ENCODE measurements at places on chromosomes 5 and 9.
A peak's percentile ranks its signal among the peaks of the same experiment; 100 is the strongest.

GRCh38 chr5:1449081-1449630 is 3.9 kb upstream of the SLC6A3 start:
- DNase-seq, result no peak
- H3K4me1 ChIP-seq, result no peaks in the 10 kb centered on the region
- H3K27me3 ChIP-seq, result no peaks in the 10 kb centered on the region
- no peak overlapping the region for H3K27ac ChIP-seq
- no peak overlapping the region for H3K4me3 ChIP-seq

- no peak overlapping the region for H3K4me3 ChIP-seq
- peaks cover 4% of the 10 kb centered on the region for H3K4me1 ChIP-seq
- H3K36me3 ChIP-seq, result no peaks in the 10 kb centered on the region
- H3K27me3 ChIP-seq, result no peaks in the 10 kb centered on the region
Observed at GRCh38 chr5:151740336-151740942, 18.0 kb downstream of the ATOX1 start.

DNA sequence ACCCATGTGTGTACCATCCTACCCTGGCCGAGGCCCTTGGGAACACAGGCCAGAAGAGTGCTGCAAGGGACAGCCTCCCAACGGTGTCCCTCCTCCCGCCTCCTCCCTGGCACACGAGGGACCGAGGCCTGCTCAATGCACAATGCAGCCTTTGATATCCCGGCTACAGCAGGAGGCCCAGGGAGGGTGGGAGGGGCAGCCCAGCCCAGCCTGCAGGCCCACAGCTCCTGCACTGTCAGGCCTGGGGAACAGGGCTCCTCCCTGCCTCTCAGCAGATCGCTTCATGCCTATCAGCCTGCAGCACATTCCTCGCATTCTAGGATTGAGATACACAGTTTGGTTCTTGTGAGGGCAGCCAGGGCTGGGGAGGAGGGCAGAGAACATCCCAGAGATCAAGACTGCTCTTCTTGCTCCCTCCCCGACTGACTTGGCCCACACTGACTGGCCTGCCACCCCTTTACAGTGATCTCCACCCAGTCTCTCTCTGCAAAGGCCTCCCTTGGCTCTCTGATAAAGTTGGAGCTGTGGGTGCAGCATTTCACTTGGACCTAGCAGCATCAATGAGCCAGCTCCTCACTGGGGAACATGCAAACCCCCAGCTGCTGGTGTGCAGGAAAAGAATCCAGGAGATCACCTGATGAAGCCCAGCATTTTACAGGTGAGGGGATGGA is at the start of gene SH3TC2:
SH3TC2 (minus strand) TSS at position 46 of the 671 bp plus-strand sequence; CDS start at position 6, 40 bp downstream.
- no peak within 1 kb of the TSS for H3K27ac ChIP-seq
- peaks cover 4% of the 10 kb centered on the region for H3K4me1 ChIP-seq
- H3K36me3 ChIP-seq, result peaks cover 1% of the 10 kb centered on the region
- H3K4me3 ChIP-seq, result no peak within 1 kb of the TSS

DNA sequence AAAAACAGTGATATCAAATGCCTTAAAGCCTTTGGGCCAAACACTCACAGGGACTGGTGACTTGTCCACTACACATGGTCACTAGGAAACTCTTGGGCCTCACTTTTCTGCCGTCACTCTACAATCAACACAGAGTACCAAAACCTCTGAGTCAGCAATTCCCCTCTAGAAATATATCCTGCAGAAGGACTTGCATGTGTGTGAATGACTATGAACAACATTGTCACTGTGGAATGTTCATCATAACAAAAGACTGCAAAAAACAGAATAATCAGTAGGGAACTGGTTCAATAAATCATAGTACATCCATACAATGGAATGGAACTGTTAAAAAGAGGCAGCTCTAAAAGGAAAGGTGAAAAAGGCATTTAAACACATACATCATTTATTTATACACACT is 44.1 kb upstream of the SMU1 start:
- H3K4me1 ChIP-seq, result peaks cover under 1% of the 10 kb centered on the region
- no peak for DNase-seq
- H3K27me3 ChIP-seq, result no peaks in the 10 kb centered on the region

DNA sequence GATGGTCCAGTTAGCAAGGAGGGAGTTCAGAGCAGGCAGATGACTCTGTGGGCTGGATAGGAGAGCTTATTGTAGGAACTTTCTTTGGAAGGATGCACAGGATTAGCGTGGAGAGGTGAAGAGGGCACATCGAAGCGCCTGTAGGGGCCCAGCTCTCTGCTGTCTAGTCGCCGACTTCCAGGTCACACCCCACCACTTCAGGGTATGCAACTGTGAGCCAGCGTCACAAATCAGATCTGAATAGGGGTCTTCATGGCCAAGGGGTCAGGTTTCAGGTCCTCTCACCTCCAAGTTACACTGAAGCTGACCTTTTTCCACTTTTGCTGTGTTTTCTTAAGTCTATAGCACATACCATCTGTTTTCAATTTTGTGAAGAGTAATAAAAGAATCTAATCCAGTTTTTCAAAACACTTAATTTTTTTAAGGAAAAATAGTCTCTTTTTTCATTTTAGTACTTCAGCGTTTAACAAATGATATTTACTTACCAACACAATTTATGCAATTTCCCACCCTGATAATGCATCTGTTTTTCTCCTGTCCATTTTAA is 364.2 kb upstream of the CLINT1 start:
- no peak overlapping the region for H3K4me3 ChIP-seq
- no peaks in the 10 kb centered on the region for H3K36me3 ChIP-seq
- H3K27ac ChIP-seq, result no peak overlapping the region
- H3K27me3 ChIP-seq, result no peaks in the 10 kb centered on the region
- H3K4me1 ChIP-seq, result no peaks in the 10 kb centered on the region

DNA sequence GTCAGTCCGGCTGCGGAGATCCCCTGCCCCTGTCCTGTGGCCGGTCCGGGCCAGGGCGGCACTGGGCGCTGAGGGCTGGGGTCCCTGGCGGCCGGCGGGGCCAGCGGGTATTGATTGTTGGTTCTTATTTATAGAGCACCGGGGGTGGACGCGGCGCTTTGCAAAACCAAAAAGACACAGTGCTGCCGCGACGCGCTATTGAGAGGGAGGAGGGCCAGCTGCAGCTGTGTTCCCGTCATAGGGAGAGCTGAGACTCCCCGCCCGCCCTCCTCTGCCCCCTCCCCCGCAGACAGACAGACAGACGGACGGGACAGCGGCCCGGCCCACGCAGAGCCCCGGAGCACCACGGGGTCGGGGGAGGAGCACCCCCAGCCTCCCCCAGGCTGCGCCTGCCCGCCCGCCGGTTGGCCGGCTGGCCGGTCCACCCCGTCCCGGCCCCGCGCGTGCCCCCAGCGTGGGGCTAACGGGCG is 2.5 kb downstream of the LRRC26 start:
- H3K36me3 ChIP-seq, result no peaks in the 10 kb centered on the region
- no peaks in the 10 kb centered on the region for H3K4me1 ChIP-seq
- H3K27me3 ChIP-seq, result peaks cover 2% of the 10 kb centered on the region
- H3K27ac ChIP-seq, result no peak overlapping the region

DNA sequence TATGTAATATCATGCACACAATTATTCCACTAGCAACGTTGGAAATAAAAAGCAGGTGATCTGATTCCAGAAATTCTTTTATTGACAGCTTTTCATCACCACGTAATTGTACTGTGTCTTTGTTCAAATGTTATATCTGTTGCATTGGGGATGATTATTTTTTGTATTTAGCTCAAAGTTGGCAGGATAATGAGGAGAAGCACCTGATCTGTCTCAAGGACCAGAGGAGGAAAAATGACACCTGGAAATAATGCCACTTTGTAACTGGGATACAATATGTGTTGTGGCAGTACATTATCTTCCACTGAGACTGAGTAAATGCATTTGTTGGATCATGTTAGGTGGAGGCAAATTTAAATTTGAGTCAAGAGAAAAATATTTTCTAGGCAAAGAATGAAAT is 1298.8 kb upstream of the CDH6 start:
- H3K4me3 ChIP-seq, result no peak overlapping the region
- no peaks in the 10 kb centered on the region for H3K4me1 ChIP-seq
- no peak for DNase-seq
- H3K27ac ChIP-seq, result no peak overlapping the region
- H3K36me3 ChIP-seq, result no peaks in the 10 kb centered on the region
- no peaks in the 10 kb centered on the region for H3K27me3 ChIP-seq

DNA sequence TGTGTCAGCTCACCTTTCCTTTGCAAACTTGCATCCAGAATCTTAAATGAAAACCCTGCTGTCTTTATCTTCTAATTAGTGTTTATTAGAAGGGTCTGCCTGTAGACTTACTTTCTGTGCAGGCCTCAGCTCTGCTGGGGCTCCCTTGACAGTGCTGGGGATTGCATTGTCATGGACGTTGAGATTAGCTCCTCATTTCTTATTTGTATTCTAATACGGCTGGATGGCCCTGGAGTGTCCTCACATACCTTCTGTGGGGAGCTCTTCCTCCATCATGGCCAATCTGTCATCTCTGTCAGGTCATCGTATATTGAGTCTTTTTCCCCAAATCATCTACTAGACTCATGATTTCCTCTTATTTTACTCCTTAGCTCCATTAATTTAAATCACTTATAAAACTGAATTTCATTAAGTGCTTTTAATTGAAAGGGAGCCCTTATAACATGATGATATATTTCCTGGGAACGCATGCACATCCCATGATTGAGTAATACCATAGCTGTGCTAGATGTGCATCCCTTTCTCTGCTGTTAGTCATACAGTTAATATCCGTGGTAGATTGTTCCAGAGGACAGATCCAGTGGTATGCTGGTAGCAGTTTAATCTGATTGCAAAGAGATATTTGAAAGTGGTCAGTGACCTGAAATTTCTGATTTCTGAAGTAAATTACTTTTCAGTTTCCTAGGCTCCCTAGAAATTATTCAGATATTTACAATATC is 61.6 kb downstream of the ICE1 start:
- DNase-seq, result no peak
- no peaks in the 10 kb centered on the region for H3K4me1 ChIP-seq
- no peak overlapping the region for H3K27ac ChIP-seq
- H3K27me3 ChIP-seq, result no peaks in the 10 kb centered on the region
- H3K36me3 ChIP-seq, result peaks cover 5% of the 10 kb centered on the region

- H3K27ac ChIP-seq, result no peak overlapping the region
- no peaks in the 10 kb centered on the region for H3K27me3 ChIP-seq
- H3K4me1 ChIP-seq, result no peaks in the 10 kb centered on the region
- no peak for DNase-seq
- H3K36me3 ChIP-seq, result no peaks in the 10 kb centered on the region
- no peak overlapping the region for H3K4me3 ChIP-seq
Observed at GRCh38 chr5:91840412-91840811, 457.3 kb upstream of the ARRDC3 start.

DNA sequence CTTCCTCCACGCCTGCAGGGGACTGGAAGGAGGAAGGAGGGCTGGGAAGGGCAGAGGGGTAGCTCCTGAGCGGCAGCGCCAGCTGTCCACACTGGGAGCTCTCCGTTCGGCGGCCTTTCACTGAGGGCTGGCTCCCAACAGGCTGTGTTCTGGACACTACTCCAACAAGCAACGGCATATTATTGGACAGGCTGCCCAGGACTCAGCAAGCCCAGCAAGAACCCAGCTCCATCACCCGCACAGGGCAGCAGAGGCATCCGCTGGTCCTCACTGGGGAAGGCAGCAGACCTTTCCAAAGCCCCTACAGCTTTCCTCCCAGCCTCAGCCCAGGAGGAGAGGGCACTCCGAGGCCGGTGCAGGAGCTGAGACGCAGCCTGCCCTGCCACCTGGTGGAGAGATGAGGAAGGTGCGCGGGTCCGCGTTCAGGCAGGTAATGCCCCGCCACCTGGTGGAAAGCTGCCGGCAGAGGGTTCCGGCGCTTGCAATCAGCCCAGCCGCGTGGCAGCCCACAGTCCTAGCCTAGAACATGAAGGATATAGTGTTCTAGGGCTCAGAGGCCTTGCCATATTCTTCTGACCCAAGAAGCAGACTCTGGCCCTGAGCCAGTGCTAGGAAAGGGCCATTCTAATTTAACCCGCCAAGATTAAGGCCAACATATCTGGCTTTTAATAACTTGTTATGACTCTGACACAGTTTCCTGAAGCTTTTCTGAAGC is 74.4 kb downstream of the NRG2 start:
- H3K36me3 ChIP-seq, result no peaks in the 10 kb centered on the region
- no peak overlapping the region for H3K4me3 ChIP-seq
- H3K27ac ChIP-seq, result no peak overlapping the region

DNA sequence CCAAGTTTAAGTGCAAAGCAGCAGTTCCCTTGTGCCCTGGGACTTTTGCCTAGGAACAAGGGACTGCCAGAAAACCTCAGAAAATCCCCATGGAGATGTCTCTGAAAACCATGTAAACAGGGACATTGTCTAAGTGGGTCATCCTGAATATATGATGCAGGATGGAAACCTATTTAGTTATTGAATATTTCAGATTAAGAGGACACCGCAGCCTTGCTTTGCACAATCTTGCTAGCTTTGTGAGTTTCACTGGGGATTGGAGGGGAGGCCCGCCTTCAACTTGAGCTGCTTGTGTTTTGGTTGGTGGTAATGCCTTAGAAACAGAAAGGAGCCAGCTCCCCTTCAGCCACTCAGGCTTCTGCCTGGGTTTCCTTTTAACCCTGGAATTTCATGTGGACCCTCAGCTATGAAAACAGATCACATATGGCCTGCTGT is 112.8 kb downstream of the C9orf152 start:
- H3K27ac ChIP-seq, result peak overlapping the region; percentile 69
- H3K4me1 ChIP-seq, result peaks cover 17% of the 10 kb centered on the region
- no peaks in the 10 kb centered on the region for H3K36me3 ChIP-seq
- no peak for DNase-seq
- no peak overlapping the region for H3K4me3 ChIP-seq

- no peaks in the 10 kb centered on the region for H3K27me3 ChIP-seq
- no peak overlapping the region for H3K4me3 ChIP-seq
- DNase-seq, result no peak
- no peaks in the 10 kb centered on the region for H3K36me3 ChIP-seq
- H3K4me1 ChIP-seq, result no peaks in the 10 kb centered on the region
Observed at GRCh38 chr5:149302641-149303040, 31.0 kb downstream of the AFAP1L1 start.

GRCh38 chr5:174176511-174176910 is 131.0 kb downstream of the NSG2 start:
- DNase-seq, result no peak
- no peaks in the 10 kb centered on the region for H3K36me3 ChIP-seq
- H3K27me3 ChIP-seq, result no peaks in the 10 kb centered on the region
- no peaks in the 10 kb centered on the region for H3K4me1 ChIP-seq
- H3K27ac ChIP-seq, result no peak overlapping the region

DNA sequence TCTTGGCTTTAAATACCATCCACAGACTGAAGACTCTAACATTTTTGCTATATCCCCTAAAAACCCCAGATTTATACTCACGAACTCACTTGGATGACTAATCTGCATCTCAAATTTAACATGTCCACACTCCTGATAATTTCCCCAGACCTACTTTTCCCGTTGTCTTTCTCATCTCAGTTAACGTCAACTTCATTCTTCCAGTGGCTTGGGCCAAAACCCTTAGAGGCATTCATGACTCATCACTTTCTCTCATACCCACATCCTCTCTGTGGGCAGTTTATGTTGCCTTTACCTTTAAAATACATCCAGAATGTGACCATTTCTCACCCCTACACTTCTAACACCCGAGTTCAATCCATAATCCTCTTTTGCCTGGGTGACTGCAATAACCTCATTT is 96.7 kb downstream of the EDIL3 start:
- no peak overlapping the region for H3K4me3 ChIP-seq
- no peaks in the 10 kb centered on the region for H3K36me3 ChIP-seq
- no peak overlapping the region for H3K27ac ChIP-seq
- H3K4me1 ChIP-seq, result peaks cover 8% of the 10 kb centered on the region
- no peaks in the 10 kb centered on the region for H3K27me3 ChIP-seq
